ENCODE measurements at places on chromosomes 7 and 10.
A peak's percentile ranks its signal among the peaks of the same experiment; 100 is the strongest.

- DNase-seq, result no peak
Observed at GRCh38 chr10:77106676-77107075, 530.9 kb downstream of the KCNMA1 start.

GRCh38 chr10:127882801-127883459, 9.8 kb downstream of the CLRN3 start:
- no peak for DNase-seq

DNA sequence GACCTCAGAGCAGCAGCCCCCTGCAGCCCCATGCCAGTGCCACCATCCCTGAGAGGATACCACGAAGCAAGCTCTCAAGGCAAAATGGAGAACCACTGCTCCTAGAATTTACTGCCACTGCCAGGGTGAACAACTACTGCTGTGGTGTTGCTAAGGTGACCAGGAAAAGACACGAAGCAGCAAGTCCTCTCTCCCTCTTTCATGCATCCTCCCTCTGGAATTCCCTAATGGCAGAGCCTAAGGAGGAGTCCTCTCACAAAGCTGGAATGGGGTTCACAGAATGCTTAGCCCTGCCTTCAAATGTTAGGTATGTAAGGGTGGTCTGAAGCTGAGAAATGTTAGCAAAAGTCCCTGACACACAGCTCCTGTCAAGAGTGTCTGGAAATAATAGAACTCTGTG, 35.8 kb upstream of the NPSR1 start:
- no peak for DNase-seq

GRCh38 chr10:2165771-2166460, 428.6 kb upstream of the ADARB2 start:
- DNase-seq, result no peak

DNA sequence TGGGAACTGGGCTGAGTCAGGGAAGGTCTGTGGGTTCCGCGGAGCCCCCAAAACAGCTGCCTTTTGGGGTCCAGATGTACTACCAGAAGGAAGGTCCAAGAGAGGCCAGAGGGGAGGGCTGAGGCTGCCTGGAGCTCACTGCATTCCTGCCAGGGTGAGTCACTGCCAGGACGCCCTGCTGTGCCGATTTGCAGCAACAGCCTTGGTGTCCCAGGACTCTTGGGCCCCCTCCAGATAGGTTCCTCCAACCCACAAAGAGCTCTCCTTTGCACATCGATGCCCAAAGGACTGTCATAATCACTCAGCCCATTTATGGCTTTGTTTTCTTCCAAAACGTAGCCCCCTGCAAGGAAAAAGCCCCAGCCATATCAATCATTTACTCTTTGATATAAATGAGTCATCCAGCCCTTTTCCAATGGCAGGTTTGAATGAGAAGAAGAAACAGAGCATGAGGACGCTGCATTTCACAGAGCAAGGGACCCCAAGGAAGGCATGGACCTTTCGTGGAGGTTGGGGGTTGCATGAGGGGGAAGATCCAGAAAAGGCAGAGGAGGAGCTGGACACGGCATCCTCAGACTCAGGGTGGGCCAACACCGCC, 32.2 kb upstream of the COL13A1 start:
- DNase-seq, result no peak

- peak; percentile 47 for DNase-seq
Observed at GRCh38 chr7:155590215-155591018, 44.1 kb upstream of the CNPY1 start.

DNA sequence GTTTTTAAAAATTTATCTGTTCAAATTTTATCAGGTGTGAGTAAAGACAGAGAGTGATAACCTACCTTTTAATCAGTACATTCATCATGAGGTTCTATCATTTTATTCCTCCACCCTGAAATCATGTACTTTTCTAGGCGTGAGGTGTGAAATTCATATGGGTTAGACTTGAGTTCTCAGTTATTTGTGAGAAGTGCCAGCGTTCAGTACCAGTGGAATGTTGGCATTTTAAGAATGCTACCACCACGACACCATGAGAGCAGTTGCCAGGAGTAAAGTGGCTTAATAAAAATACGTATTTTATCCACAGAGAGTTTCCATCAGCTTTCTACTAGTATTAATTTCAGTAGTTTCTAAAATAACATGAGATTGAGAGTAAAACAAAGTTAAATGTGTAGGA, 104.1 kb upstream of the FERD3L start:
- no peak for DNase-seq

DNA sequence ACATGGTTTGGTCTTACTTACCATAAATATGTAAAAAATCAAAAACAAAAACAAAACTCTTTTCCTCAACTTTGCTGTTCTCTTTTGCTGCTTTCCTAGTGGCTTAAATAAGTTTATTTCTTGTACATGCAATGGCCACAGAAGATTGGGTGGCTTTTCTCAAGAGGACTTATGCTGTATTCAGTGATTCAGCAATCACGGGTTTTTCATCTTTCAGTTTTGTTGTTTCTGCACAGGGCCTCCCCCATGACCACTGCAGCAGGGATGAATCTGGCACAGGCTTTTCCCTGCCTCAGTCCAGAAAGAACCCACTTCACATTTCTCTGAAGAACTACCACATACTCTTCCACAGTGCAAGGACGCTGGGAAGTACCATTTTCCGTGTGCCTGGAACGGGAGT, 355.0 kb downstream of the RNLS start:
- DNase-seq, result no peak

DNA sequence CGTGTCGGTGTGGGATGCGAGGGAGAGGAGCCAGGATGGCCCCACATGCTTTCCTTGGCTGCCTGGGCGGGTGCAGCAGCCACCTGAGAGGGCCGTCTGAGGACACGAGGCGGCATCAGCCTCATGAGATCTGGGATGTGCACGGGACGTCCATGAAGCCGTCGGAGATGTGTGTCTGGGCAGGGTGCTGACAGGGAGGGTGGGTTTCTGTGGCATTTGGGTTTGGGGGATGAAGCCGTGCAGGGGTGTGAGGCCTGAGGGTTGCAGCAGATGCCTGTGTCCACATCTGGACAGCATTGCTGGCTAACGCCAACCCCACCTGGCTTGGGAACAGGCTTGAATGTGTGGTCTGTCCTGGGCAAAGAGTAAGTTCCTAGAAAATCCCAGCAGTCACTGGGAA, 179.5 kb downstream of the DNAJB6 start:
- no peak for DNase-seq

DNA sequence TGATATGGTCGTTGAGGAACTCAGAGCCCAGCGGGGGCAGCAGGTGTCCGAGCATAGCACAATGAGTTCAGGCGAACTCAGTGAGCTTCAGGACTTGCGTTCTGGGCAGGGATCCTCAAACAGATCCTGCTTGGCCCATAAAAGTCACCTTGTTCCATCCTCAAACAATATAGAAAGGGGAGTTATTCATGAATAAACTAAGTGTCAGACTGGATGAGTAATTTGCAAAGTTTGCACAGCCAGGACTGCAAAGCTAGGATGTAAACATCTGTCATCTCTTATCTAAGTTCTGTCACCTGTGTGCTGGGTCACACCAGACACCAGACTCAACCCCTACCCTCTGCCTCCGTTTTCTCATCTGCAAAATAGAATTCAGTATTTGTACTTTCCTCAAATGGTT, 58.0 kb upstream of the PFKP start:
- no peak for DNase-seq

DNA sequence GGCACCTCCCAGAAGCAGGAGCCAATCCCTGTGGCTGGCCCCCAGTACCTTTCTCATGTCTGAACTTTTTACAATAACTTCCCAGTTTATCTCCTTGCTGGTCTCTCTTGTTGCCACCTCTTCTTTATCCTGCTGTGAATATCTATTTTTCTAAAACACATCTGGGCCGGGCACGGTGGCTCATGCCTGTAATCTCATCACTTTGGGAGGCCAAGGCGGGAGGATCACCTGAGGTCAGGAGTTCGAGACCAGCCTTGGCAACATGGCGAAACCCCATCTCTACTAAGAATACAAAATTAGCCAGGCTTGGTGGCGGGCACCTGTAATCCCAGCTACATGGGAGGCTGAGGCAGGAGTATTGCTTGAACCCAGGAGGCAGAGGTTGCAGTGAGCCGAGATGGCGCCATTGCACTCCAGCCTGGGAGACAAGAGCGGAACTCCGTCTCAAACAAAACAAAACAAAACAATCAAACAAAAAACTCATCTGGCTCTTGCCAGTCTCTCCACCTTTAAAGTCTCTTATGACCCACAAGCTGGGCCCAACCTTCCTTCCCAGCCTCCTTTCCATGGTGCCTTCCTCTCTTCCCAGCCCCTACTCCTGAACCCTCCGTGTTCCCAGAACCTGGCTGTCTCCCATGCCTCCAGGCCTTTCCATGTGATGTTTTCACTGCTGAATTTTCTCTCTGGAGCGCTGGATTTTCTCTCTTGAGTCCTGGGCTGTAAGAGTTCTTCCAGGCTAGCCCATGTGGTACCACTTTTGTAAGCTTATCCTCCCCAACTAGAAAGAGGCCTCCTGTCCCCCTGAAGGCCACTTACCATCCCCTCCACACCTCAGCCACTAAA, 51.3 kb downstream of the HIP1 start:
- DNase-seq, result no peak

DNA sequence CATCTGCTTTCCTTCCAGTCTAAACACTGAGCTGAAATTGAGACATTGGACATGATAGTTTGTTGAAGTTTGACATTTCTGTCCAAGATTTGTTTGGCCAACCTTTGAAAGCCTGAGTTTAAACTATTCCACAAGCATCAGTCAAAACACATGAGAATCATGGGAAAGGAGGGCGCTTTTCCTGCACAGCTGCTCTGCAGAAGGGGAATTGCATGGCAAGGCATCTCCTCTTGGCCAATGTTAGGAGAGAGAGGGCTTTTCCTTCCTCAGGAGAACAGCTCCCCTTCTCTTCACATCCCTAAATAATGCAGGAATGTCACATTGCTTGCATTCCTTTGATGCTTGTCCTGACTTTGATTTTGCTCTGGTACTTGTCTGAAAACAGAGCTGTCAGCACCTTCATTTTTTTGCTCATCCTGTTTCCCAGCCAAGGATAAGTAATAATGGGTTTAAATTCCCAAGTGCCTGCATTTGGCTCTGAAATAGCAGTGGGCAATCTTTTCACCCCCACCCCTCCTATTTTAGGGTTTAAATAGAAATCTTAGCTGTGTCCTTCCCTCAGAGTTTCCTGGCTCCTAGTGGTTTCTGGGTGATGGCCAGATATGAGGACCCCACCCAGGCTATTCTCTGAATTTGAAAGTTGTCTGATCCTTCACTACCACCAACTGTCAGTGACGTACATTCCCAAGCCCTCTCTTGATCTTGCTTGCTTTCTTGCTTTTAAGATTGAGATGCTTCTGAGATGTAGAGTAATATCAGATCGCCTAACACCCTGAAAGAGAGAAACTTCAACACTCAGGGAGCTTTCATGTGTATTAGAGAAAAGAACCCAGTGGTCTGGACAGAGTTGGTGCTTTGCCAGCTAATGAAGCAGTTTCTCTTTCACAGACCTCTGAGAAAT, 75.2 kb upstream of the NPVF start:
- DNase-seq, result no peak

DNA sequence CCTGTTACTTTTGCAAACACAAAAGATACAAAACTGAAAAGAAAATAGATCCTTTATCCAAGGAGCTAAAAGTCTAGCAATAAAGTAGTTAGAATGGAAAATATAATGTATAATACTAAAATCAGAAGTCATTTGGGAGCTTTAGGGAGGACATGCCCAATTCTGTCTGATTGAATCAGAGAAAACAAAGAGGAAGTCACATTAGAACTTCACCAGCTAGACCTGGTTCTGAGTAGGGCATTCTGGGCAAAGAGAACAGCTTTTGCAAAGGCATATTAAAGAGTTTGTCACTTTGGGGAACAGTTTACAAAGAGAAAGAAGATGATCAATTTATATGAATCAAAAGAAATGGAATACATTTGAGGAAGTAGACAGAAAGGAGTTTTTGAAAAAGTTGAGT, 107.0 kb upstream of the PRSS1 start:
- no peak for DNase-seq

DNA sequence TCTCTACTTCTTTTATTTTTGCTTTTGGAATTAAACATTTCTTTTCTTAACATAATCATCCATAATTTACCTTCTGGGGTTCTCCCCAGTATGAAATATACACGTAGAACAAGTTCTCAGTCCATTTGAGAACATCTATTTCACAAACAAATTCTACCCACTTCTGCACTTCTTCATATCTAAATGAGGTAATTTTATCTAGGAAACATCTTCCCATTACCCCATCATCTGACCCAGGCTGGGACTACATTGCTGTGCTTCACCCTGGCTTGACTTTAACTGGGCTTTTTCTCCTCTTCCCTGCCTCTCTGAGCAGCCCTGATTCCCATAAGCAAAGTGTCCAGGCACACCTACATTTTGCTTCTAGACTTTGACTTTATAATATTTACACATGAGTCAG, 43.3 kb upstream of the AMPH start:
- no peak for DNase-seq

DNA sequence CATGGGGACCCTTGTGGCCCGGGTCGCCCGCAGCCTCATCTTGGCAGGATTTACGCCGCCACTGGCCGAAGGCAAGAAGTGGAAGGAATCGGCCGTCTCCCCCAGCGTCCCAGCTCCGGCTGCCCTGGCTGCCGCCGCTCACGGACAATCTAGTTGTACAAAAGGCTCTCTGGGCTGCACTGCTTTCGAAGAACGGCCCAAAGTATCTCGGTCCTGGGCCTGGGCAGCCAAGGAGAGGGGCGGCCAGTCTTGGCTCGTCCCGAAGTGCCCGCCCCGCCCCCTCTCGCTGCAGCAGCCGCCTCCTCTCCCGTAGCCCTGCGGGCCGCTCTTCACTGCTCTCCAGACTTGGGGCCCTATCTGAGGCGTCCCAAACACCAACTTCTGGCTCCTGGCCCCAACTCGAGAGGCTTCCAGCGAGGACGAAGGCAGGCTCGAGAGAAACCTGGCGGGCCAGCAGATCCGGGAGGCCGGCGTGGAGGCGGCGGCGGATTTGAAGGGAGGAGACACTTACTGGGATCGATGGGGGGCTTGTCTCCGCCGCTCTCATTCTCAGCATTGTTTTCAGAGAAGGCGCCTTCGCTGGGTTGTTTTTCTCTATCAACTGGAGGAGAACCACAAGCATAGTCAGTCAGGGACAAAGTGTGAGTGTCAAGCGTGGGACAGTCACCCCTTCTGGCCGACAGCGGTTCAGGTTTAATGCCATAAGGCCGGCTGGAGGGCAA, 809 bp downstream of the HOXA9 start:
- DNase-seq, result no peak

DNA sequence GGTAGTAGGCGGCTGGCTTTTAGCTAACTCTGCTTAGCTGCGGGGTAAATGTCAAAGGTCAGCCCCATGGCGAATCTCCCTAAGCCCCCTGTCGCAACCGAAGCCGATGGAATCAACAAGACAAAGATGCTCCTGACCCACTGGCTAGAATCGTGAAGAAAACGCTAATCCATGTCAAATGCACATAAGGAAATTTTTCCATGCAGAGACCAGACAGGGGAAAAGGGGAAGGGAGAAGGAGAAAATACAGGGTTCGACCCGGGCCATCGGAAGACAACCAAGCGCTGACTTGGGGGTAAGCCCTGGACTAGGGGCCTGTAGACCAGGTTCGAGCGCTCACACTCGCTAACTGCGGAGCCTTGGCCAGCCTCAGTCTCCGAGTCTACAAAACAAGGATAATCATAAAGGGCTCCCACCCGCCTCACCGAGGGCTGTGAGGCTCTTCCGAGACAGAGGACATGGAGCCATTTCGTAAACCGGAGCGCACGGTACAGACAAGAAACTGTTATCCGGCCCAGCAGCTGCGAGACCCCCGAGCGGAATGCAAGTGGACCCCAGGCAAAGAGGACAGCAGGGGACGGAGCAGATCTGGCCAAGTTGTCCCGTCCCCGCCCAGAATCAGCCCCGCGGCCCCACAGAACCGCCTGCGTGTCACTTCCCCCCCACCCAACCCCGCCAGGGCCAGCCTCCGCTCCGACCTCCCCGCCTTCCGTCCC, 507 bp downstream of the SAR1A start:
- DNase-seq, result peak; percentile 42
